ENCODE measurements at places on chromosomes 11 and 22.
A peak's percentile ranks its signal among the peaks of the same experiment; 100 is the strongest.

DNA sequence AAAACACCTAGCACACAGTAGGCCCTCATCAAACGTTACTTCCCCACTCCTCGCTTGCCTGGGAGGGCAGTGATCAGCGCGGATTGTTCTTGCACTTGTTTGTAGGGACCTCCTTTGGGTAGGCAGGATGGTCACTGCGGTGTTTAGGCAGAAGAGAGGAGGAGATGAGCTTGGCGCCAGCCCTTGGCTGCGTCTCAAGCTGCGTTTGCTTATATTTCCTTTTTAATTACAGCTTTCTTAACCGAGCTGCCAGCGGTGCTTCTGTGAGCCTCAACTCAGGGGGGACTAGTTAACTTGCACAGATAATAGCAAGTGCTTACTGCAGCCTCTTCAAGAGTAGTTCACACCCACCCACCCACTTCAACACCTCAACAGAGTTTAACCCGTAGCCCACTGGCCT is 15.1 kb downstream of the IFT27 start:
- DNase-seq: peak; percentile 24

GRCh38 chr11:94782446-94782845 is 14.3 kb downstream of the AMOTL1 start:
- DNase-seq: no peak

DNA sequence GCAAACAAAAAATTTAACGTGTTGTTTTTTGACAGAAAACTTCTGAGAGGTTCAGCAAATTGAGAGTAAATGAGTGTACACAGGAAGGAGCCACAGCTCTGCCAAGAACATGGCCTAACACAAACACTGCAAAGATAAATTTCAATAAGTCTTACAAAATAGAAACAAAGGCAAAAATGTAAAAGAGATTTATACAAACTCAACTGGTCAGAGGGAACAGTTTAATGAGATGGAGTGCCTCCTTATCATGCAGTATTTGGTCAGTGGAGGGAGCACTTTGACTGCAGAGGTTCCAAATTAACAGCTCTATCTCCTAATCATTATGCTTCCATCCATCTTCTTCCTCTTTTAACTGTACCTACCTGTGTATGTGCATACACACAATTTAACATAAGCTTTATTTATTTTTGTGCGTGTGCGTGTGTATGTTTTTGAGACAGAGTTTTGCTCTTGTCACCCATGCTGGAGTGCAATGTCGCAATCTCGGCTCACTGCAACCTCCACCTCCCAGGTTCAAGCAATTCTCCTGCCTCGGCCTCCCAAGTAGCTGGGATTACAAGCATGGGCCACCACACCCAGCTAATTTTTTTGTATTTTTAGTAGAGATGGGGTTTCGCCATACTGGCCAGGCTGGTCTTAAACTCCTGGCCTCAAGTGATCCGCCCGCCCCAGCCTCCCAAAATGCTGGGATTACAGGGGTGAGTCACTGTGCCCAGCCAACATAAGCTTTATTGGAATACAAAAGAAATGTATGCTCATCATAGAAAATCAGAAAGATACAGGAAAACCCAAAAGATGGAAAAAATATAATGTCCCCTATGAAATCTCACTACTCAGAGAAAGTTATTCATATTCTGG is 111.9 kb downstream of the MRTFA start:
- DNase-seq: no peak

DNA sequence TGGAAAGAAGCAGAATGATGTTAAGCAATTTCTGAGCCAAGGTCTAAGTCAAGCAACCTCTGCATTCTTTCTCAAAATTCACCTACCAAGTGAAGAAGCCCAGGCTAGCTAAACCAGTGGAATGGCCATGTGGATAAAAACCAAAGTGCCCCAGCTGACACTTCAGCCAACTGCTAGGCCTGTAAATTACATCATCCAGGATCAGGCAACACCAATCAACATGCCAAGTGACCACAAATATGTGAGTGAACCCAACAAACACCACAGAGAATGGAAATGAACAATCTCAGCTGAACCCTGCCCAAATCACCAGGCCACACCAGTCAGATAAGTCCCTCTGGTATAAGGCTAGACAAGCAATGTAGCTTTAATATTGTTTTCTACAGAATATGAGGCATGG is 25.1 kb upstream of the FJX1 start:
- DNase-seq: peak; percentile 26

DNA sequence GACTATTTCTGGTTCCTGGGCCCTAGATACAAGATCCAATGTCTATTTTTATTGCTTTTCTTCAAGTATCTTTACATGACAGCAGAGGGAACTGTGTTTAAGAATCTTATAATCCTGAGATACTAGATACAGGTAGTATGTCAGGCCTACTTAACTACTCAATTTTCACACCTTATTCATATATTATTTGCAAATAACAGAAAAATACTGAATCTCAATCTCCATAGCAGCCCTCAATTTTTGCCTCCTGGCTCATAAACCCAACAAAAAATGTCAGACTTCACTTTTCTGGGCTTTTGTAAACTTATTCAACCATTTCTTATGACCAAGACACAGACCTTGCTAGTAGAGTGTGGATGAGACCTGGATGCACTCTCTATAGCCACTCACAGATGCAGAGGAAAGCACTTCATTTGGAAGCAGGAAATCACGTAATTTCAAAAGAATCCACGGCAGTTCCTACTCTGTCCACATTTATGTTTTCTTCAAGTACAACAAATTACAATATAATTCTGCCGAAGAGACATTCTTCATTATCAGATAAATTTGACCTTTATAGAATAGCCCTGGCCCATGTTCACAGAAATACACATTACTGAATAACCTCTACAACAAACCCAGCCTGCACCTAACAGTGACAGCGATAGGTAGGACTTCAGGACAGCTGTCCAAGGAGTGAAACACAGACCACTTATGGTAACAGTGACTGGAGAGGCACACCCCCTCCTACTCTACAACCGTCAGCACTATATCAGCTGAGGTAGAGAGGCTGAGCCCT is 62.0 kb upstream of the YPEL1 start:
- DNase-seq: no peak

DNA sequence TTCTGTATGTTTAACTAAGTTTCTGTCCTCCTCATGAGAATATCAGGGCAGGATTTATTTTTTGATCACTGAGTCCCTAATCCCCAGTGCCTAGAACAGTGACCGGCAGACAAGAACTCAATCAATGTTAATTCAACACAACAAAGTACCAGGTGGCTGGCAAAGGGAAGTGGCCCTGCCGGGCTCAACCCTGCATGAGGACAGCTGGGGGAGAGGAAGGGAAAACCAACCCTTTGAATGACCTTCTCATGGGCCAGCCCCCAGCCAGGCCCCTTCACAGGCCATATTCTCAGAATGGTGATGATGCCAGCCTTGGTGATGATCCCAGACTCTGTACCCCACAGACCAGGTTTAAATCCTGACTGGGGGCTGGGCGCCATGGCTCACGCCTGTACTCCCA is 1.4 kb upstream of the MFNG start:
- DNase-seq: no peak

GRCh38 chr11:62984451-62984991 is at the start of gene SLC22A6:
Gene SLC22A6, minus strand, starts transcription at chr11:62984967. Its CDS starts 277 bp downstream, at chr11:62984690.
- peak; percentile 52 for DNase-seq

DNA sequence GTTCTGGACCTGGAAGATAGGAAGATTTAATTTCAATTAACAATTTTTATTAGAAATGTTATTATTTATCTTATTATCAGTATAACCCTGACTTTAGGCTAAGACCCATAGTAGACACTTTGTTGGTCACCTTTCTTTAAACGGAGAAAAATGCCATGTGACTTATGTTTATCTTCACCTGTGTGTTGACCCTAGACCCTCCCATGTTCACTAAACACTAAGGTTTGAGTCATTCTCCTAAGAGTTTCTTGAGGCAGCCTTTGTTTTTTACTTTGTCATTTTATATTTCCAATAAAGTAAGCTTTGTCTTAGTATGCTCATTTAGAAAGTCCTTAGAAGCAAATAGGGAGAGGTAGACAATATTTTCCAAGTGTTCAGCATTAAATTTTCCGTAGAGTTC is 771.7 kb downstream of the METTL15 start:
- no peak for DNase-seq

- DNase-seq: no peak
These were observed 309.8 kb upstream of the CNTN5 start for GRCh38 chr11:98710986-98711385.

DNA sequence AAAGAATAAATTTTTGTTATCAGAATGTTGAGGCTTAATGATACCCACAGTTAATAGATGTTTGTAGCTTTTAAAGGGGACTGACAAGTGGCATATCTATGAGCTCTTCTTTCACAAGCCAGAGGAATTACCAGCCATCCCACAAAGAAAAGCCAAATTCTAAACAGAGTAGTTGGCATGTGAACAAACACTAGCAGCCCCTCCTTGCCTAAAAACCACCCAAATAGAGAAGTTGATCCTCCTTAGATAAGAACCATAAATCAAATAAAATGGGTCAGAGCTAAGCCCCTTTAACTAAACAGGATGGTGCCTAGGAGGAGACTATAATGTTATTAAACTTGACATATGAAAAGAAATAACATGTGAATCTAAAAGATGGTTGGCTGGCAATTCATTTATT is 11.4 kb downstream of the LPXN start:
- DNase-seq: no peak

DNA sequence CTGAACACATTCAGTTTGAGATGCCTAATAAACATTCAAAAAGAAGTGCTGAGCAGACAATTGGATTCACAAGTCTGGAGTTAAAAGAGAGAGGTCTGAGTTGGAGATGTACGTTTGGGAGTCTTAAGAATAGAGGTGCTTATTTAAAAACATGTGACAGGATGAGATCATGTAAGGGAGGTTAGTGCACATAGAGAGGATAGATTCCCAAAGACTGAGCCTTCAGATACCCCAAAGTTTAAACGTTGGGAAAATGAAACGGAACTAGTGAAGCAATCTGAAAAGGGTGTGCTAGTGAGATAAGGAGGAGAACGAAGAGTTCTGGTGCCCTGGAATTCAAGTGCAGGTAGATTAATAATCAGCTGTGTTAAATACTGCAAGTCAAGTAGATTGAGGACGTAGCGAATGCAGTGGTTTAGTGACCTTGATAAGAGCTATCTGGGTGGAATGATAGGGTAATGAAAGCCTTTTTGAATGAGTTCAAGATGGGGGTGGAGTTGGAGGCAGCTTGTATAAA is 63.7 kb downstream of the HIPK3 start:
- no peak for DNase-seq

Data from coronary artery (tissue), 2 donors.